ENCODE measurements at places on chromosomes 13 and 19.

DNA sequence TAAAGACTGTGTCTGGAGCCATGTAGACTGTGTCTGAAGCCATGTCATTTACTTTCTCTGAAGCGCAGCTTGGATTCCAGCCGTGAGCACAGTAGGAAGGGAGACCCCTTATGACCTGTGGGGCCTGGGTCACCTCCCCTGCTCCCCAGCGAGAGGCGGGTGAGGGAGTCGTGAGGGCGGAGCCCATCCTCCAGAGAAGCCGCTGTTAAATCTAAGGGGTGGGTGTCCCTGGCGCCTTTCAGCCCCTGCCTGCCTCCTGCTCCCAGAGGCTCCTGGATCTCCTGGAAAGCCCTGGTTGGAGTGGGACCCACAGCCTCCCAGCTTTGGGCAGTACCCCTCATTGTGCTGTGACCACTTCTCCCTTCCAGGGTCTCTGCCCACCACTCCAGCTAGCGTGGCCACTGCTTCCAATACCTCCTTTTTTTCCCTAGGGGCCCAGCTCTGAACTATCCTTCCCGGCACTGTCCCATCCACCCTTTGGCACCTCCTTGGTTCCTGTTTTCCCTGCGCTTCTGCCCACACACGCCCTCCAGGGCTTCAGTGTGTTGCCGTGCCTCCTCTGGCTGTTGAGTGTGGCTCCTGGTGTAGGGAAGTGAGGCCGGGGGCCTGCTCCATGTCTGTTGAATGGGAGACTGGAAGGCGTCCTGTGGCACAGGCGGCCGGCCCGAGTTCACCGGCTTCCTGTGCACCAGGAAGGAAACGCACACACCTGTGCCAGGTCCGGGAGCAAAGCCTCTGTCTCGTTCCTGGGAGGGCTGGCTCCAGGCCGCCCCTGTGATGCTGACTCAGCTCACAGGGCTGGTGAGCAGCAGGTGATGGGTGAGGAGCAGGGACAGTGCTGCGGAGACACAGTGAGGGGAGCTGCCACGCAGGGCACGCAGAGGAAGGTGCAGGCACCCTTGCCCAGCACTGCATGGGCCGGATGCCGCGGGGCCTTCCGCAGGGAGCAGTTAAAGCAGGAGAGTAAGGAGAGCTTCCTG, 29.4 kb downstream of the ATP4B start:
- no peak for DNase-seq

DNA sequence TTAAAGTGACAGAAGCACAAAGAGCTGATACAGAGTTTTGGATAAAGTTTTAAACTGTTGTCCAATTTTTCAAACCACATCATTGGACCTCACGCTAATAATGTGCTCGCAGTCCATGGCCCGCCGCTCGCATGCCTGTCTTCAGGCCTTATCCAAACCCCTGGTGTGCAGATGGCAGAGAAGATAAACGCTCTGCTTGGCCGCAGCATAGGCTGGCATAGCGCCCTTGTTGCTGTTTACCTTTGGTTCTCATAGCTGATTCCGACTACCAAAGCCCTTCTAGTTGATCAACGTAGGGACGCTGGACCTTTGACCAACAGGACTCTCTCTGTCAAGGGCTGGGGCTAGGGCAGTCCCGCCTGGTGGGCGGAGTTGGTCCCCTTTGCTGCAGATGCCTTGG, 23.5 kb upstream of the QTRT1 start:
- DNase-seq, result no peak

DNA sequence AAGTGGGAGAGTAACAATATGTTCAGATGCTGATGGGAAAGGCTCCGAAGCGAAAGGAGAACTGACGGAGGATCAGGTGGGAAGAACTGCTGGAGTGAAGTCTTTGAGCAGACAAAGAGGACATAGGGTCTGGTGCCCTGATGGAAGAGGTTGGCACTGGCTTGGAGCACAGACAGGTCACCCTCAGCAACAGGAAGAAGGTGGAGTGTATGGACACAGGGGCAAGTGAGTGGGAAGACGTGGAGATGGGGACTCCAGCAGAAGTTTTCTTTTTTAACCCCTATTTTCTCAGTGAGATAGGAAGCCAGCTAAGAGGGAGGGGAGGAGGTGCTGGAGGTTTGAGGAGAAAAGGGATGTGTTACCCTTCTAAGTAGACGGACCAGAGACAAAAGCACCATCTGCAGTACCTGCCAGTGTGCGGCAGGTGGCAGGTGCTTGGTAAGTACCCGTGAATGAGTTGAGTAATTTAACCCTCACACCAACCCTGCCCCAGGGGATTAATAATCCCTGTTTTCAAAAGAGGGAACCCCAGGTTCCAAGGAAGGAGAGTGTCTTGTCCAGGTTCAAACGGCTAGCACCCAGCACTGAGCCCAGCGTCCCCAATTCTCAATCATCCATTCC, 11.2 kb downstream of the HAS1 start:
- no peak for DNase-seq

DNA sequence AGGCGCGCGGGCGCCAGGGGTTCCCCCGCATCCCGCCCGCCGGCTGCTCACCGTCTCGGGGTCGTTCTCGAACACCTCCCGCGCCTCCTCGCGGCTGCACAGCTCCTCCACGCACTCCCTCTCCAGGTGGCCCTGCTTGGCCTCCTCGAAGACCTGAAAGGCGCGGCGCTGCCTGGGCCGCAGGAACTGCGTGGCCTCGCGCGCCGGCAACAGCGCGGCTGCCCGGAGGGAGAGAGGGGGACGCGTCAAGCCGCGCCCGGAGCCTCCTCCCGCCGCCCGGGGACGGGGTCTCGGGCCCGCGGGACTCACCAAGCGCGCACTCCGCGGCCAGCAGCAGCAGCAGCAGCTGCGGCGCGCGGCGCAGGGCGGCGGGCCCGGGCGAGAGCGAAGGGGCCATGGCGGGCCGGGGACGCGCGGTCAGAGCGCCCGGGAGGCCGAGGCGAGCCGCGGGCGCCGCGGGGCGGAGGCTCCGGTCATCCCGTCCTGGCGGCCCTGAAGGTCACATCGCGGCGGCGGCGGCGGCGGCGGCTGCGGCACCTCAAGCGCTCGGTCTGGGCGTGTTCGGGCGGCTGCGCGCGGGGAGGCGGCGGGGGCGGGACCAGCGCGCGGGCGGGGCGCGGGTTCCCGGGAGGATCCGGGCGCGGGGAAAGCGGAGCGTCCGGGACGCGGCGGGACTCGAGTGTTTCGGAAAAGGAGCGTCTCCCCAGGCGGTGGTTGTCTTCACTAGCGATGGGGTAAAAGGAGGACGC, at the start of gene GAS6:
TSS of gene GAS6 (minus strand) at position 553 of the 749 bp plus-strand sequence. CDS start at position 397, 156 bp downstream.
- DNase-seq, result no peak

- no peak for DNase-seq
Measured at GRCh38 chr13:60288569-60288968, 108.5 kb upstream of the TDRD3 start.

DNA sequence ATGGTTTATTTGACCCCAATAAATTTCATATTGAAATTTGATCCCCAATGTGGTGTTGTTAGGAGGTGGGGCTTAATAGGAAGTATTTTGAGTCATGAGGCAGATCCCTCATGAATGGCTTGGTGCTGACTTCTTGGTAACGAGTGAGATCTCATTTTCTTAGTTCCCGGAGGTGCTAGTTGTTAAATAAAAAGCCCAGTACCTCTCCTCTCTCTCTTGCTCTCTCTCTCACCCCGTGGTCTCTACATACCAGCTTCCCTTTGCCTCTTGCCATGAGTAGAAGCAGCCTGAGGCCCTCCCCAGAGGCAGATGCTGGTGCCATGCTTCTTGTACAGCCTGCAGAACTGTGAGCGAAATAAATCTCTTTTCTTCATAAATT, 39.4 kb upstream of the KATNAL1 start:
- no peak for DNase-seq

- DNase-seq, result no peak
Measured at GRCh38 chr13:39415008-39415802, 187.8 kb downstream of the LHFPL6 start.

DNA sequence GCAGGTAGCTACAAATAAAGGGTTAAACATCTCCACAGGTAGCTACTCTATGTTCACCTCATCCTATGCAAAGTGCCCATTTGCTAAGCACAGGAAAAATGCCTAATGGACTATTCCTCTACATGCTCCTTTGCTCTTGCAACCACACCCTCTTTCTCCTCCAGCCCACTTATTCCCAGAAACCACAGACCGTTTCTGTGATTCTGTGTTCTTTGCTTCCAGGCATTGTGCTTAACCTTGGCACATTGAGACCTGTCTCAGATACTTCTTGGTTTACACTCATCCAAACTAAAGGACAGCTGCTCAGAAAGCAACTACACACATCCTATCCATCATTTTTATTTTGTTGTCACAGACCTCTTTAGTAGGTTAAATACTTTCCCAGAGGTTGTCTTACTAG, 785.0 kb upstream of the MIR17HG start:
- DNase-seq, result no peak

GRCh38 chr19:11942843-11943108, 17.9 kb downstream of the ZNF700 start:
- no peak for DNase-seq

GRCh38 chr13:52949044-52949443, 79.6 kb upstream of the OLFM4 start:
- no peak for DNase-seq

- no peak for DNase-seq
Measured at GRCh38 chr19:41755328-41755913, at the start of gene CEACAM6. Gene CEACAM6 (plus strand): TSS chr19:41755530. CDS start chr19:41755639, 109 bp downstream.

DNA sequence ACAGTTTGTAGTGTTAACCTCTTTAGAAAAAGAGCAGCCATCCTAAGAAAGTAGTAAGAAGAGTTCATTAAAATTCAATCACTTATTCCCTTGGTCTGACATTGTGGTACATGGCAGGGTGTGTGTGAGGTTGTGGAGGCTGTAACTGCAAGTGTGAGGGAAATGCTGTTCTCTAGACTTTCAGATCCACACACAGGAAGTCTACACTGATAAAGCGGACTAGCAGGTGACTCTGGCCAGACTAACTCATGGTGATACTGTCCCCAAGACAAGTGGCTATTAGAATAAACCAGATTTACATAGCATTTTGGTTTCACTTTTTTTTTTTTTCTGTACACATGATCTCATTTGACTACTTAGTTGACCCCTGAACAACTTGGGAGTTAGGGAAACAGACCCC, 10.0 kb downstream of the MTIF3 start:
- DNase-seq, result no peak

- DNase-seq, result no peak
Measured at GRCh38 chr13:104944176-104944575, 1591.3 kb downstream of the EFNB2 start.

DNA sequence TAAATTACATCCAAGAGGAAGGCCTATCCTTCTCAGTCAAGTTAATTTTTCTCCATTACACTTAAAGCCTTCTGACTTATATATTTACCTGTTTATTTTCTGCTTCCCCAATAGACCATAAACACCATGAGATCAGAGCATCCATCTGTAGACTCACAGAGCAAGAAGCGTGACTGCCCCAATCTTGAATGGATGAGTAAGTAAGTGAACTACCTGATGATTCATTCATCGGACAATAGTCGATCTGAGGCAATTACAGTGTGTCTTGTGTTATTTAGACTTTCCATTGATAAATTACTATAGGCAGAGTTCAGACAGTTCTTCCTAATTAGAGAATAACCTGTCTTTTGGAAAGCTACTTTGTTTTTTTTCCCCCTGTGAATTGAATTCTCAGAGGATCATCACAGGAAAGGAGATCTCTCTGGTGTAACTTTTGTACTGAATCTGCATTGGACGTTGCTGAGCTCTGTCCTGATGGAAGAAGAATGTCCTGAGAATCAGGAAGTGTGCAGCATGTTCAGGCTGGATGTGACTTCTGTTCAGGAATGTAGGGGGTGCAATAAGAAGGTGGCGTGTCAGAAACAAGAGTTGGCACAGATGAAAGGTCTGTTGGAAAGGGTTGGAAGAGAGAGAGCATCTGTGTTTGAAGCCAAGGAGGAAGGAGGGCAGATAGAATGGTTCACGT, 367.0 kb downstream of the NALCN start:
- DNase-seq, result no peak

DNA sequence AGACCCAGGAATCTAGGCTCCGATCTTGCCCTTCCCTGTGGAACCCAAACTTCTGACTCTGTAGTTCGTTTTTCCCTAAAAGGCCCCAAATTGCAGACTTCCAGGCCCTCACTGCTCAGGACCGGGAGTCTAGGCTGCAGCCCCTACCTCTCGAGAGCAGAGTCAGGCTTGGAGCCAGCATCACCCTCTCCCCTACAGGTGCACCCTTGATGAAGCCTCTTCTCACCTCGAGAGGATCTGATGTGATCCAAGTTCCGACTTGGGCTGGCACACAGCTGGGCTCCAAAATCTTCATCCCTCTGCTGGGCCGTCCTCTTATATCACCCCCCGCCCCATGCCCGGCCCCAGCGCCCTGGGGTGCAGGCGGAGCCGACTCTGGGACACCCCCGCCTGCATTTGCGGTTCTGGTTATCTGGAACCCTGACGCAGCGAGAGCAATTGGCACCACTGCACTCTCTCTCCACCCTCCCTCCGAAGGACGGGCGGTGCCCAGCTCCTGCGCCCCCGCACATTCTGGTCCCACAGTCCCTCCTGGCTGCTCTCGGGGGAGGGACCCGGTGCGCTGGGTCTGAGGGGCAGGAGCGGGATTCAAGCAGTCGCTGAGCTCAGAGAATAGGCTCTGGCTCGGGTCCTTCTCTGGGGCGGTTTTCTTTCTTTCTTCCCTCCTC, at the start of gene KLK7:
TSS of gene KLK7 (minus strand) at position 293 of the 668 bp plus-strand sequence. CDS start 1,518 bp downstream, outside the sequence.
- DNase-seq, result no peak

GRCh38 chr19:15021286-15022007, 27.8 kb upstream of the CASP14 start:
- DNase-seq, result no peak

- no peak for DNase-seq
Measured at GRCh38 chr13:33606692-33607091, 211.3 kb upstream of the RFC3 start.

DNA sequence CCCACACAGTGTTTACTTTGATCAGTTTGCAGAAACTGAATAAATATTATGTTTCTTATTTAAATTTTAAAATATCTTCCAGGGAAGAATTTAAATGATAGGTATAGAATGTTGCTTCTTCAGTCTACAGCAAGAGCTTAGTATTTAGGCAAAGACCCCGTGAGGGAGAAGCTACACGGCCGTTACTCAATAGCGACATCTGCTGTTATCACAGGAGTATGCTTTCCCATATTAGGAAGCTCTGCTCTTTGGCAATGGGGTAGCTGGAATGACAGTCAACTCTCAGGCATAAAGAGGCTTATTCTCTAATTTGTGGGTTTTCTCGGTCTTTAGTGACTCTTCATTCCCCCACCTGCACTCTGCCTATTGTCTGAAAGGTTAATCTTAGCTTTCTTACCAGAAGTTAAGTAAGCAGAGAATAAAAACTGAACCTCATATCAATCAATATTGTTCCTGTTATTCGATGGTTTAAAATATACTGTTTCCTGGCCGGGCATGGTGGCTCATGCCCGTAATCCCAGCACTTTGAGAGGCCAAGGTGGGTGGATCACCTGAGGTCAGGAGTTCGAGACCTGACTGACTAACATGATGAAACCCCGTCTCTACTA, 13.2 kb upstream of the LHFPL6 start:
- DNase-seq, result no peak
